ENCODE measurements at places on chromosomes 2 and 18.
A peak's percentile ranks its signal among the peaks of the same experiment; 100 is the strongest.

- H3K4me1 ChIP-seq: no peaks in the 10 kb centered on the region
- no peak overlapping the region for H3K4me3 ChIP-seq
- no peaks in the 10 kb centered on the region for H3K36me3 ChIP-seq
- H3K27me3 ChIP-seq: no peaks in the 10 kb centered on the region
- H3K27ac ChIP-seq: no peak overlapping the region
- DNase-seq: no peak
These were observed 541.9 kb downstream of the TMX3 start for GRCh38 chr18:68172842-68173549.

- H3K4me3 ChIP-seq: no peak overlapping the region
- DNase-seq: no peak
- no peak overlapping the region for H3K27ac ChIP-seq
- no peaks in the 10 kb centered on the region for H3K36me3 ChIP-seq
- no peaks in the 10 kb centered on the region for H3K27me3 ChIP-seq
- no peaks in the 10 kb centered on the region for H3K4me1 ChIP-seq
These were observed 228.7 kb downstream of the PIK3C3 start for GRCh38 chr18:42183746-42184145.

DNA sequence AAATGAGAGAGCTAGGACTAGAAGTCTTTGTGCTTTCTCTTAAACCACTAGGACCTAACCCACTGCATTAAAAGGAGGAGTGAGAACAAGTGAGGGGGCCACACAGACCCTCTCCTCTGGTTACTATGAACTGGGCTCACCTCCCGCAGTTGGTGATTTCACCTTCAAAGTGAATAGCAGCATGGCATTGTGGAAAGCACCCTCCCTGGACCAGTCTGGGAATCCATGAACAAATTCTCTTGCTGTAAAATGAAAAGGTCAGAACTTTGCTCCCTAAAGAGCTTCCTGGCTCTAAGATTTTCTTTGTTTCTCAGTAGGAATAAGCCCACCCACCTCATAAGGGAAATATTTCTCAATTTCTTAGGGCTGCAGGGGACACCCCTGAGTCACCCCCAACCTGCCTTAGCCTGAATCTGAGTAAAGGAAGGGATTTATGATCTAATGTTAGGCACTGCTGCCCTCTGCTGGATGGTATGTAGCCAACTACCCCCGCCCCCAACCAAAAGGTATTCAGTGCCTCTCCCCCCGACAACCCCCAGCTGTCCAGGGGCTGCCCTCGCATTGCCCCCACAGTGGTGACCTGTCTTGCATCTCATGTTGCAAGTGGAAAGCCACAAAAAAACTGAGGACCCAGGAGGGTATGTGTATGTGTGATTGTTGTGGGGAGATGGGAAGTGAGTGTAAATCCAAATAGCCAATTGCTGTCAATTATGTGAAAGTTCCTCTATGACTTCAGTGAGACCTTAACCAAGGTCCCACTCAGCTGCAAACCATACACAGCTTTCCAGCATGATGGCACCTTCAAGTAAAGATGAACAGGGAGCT lies 230.9 kb upstream of the SLC14A2 start:
- peak; percentile 51 for DNase-seq
- H3K4me1 ChIP-seq: peaks cover 7% of the 10 kb centered on the region
- H3K27ac ChIP-seq: no peak overlapping the region
- no peaks in the 10 kb centered on the region for H3K27me3 ChIP-seq
- H3K36me3 ChIP-seq: no peaks in the 10 kb centered on the region

- H3K36me3 ChIP-seq: peaks cover 1% of the 10 kb centered on the region
- H3K4me3 ChIP-seq: no peak overlapping the region
- H3K4me1 ChIP-seq: no peaks in the 10 kb centered on the region
These were observed 7.3 kb downstream of the TEX261 start for GRCh38 chr2:70987386-70987785.

GRCh38 chr2:66948234-66948633 lies 448.9 kb upstream of the ETAA1 start:
- no peaks in the 10 kb centered on the region for H3K36me3 ChIP-seq
- no peak for DNase-seq
- no peaks in the 10 kb centered on the region for H3K4me1 ChIP-seq
- no peaks in the 10 kb centered on the region for H3K27me3 ChIP-seq
- H3K27ac ChIP-seq: no peak overlapping the region

GRCh38 chr2:198322275-198322674 lies 517.9 kb downstream of the PLCL1 start:
- peak; percentile 36 for DNase-seq
- no peak overlapping the region for H3K4me3 ChIP-seq
- no peaks in the 10 kb centered on the region for H3K27me3 ChIP-seq
- H3K4me1 ChIP-seq: no peaks in the 10 kb centered on the region
- H3K27ac ChIP-seq: no peak overlapping the region
- no peaks in the 10 kb centered on the region for H3K36me3 ChIP-seq

DNA sequence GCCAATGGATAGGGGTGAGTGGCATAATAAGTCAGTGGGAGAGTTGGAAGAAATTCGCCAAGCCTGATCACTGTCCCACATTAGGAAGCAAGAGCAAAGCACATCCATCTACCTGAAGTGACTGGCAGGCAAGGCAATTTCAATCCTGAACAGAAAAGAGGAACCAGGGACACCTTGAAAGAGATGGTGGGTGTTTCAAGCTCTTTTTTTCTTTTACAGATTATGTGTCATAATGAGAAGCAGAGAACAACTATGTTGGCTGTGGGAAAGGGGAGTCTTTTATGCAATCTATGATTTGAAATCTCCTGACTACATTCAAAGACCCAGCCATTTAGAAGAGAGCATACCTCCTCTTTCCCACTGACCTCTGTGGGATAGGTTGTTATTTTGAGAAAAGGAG lies 63.5 kb downstream of the TGIF1 start:
- H3K4me3 ChIP-seq: no peak overlapping the region
- peaks cover 19% of the 10 kb centered on the region for H3K4me1 ChIP-seq
- no peak overlapping the region for H3K27ac ChIP-seq
- no peak for DNase-seq

- no peaks in the 10 kb centered on the region for H3K27me3 ChIP-seq
- no peak overlapping the region for H3K27ac ChIP-seq
- H3K4me1 ChIP-seq: peaks cover 28% of the 10 kb centered on the region
- H3K4me3 ChIP-seq: no peak overlapping the region
- no peak for DNase-seq
These were observed 2.6 kb downstream of the RAMP1 start for GRCh38 chr2:237861875-237862527.

DNA sequence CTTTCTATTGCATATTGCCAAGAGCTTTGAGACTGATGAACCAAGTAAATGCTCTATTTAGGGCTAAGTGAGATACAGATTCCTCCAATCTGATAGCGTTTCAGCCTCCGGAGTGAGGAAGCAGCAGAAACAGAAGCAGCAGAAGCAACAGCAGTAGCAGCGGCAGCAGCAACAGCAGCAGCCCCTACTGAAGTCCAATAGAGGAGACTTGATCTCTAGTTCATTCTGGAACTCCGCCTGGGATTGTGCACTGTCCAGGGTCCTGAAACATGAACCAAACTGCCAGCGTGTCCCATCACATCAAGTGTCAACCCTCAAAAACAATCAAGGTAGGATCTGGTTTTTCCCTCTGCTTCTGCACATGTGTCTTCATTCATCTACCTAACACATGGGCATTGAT lies at the start of gene DPP10:
TSS of gene DPP10 (plus strand) at position 132 of the 400 bp plus-strand sequence.
- peak; percentile 57 for DNase-seq
- no peaks in the 10 kb centered on the region for H3K36me3 ChIP-seq
- no peak within 1 kb of the TSS for H3K4me3 ChIP-seq
- no peaks in the 10 kb centered on the region for H3K4me1 ChIP-seq
- H3K27ac ChIP-seq: no peak within 1 kb of the TSS
- no peaks in the 10 kb centered on the region for H3K27me3 ChIP-seq

GRCh38 chr2:217456016-217456415 lies 546.8 kb downstream of the TNS1 start:
- no peak overlapping the region for H3K27ac ChIP-seq
- peaks cover 13% of the 10 kb centered on the region for H3K4me1 ChIP-seq
- no peaks in the 10 kb centered on the region for H3K27me3 ChIP-seq
- no peaks in the 10 kb centered on the region for H3K36me3 ChIP-seq

- H3K36me3 ChIP-seq: no peaks in the 10 kb centered on the region
- H3K27me3 ChIP-seq: no peaks in the 10 kb centered on the region
- no peak overlapping the region for H3K4me3 ChIP-seq
- H3K27ac ChIP-seq: no peak overlapping the region
- peak; percentile 60 for DNase-seq
These were observed 582.4 kb upstream of the RAB6C start for GRCh38 chr2:129396980-129397599.

- H3K4me3 ChIP-seq: no peak overlapping the region
- H3K27me3 ChIP-seq: no peaks in the 10 kb centered on the region
- no peak overlapping the region for H3K27ac ChIP-seq
- H3K4me1 ChIP-seq: peaks cover 57% of the 10 kb centered on the region
- peak; percentile 46 for DNase-seq
These were observed 47.0 kb downstream of the SLC9A4 start for GRCh38 chr2:102520009-102520408.
